Left hindlimb (tissue), 1 donor: ENCODE measurements at places on chromosomes 7 and 10.

DNA sequence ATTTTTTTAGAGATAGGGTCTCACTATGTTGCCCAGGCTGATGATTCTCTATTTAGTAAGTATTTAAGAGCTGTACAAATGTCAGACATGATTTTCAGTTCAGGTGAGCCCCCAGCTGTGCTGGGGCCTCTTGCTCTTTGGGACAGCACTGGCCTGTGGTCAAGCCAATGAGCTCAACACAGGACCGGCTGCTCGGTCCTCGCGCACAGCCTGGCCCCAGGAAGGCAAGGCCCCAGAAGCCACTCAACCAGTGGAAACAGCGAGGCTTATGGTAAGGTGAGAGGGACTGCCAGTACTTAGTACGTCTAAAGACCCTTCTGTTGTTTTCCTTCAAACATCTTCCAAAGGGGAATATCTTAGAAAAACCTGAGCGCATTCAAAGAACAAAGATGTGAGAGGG lies 211.8 kb downstream of the SKIDA1 start:
- DNase-seq, result no peak

GRCh38 chr10:122113161-122113944 lies 124.4 kb downstream of the TACC2 start:
- DNase-seq, result peak; percentile 80

- DNase-seq, result no peak
Observed at GRCh38 chr7:14720785-14721184, 181.8 kb downstream of the DGKB start.

DNA sequence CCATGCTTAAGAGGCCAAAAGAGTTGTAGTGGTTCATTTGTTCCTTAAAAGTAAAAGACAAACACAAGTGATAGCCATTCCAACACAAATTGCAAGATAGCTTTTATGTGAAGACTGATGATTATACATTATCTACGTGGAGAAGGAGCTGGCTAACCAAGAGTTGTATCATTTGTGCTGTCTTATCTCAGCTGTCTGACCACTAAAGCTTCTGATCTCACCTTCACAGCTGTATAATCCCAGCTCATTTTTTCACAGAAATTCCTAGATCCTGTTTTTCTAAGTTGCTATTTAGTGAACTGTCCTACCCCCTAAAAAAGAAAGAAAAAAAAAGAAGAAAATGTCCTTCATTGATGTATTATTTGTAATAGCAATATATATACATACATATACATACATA lies 9.8 kb downstream of the USP6NL start:
- no peak for DNase-seq

- DNase-seq, result no peak
Observed at GRCh38 chr10:1594372-1595241, 142.7 kb downstream of the ADARB2 start.

DNA sequence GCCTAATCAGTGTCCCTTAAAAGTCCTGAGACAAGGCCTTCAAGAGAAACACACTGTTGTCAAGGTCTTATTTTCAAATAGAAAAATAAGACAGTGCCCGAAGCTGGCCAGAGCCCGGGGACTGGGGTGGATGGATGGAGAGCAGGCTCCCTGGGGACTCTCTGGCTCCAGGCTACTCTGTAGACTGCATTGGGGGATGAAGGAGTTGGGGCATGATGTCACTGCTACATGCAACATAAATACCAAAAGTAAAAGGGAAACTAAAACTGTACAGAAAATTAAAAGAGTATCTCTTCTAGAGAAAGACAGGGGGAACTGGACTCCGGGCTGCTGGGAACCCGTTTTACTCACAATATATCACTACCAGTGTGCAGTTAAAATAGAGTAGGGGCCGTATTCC lies 629.8 kb downstream of the KCNMA1 start:
- DNase-seq, result no peak

GRCh38 chr7:124720195-124720594 lies 45.4 kb downstream of the GPR37 start:
- no peak for DNase-seq

DNA sequence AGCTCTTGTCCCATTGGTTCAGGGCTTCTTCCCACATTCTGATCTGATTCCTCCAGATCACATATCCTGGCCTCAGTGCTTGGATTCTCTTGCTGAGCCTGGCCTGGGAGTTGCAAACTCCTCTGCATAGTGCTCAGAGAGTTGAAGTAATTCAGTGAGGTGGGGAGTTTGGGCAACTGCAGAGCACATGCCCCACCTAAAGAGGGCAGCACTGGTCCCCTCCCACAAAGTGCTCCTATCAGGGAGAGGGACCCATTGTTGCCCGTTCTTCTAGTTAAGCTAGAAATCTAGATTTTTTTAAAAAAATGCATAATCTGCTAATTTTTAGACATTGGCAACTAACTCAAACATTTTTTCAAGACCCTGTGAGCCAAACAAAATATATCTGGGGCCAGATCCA lies 45.1 kb downstream of the CHN2 start:
- DNase-seq, result no peak

GRCh38 chr10:128883231-128884032 lies 583.6 kb upstream of the MGMT start:
- DNase-seq, result peak; percentile 57

DNA sequence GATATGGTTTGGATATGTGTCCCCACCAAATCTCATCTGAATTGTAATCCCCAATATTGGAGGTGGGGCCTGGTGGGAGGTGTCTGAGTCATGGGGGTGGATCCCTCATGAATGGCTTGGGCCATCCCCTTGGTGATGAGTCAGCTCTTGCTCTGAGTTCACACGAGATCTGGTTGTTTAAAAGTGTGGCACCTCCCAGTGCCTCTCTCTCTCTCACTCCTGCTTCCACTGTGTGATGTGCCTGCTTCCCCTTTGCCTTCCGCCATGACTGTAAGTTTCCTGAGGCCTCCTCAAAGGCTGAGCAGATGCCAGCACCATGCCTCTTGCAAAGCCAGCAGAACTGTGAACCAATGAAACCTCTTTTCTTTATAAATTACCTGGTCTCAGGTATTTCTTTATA lies 4.8 kb upstream of the GCK start:
- no peak for DNase-seq

DNA sequence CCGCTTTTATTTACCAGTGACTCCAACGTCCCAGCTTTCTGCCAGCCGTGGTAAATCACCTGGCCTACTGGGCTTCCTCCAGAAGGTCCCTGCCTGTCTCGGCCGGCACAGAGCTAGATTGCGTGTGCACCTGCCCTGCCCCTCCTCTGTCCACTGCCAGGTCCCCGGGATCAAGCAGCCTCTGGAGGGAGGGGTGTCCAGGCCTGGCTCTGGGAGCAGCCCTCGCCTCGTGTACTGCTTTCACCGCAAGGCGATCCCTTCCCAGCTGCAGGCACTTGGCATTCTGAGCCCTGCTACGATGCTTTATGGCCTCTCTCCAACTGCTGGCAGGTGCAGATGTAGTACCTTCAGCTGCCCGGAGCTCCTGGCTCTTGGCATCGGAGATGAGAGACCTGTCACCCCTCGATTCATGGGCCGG lies 7.4 kb downstream of the SLC29A3 start:
- DNase-seq, result no peak

DNA sequence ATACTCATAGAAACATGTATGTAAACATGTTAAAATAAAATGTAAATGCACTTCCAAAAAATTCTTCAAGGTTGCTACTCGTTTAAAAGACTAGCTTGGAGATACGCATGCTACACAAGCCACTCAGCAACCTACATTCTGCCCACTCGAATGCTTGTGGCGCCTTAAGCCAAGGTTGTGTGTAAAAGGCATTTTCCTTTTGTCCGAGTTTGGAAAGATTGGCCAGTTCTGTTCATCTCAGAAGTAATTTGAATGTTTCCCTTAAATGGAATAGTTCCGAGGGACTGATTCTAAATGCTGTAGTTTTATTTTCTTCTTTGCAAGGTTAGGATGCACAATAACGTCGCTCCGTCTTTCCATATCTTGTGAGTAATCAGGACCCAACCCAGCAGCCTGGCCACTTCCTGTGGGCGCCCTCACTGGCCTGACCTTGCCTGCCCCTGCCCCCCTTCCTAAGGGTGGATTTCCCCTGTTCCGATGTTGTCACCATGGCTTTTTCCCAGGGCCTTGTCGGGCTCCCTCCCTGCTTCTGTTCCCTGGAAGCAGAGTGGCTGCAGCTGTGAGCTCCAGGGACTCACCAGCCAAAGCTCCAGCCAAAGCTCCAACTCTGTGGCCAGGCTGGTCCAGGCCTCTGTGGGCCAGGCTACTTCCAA lies 70.6 kb downstream of the PTPRE start:
- peak; percentile 74 for DNase-seq

DNA sequence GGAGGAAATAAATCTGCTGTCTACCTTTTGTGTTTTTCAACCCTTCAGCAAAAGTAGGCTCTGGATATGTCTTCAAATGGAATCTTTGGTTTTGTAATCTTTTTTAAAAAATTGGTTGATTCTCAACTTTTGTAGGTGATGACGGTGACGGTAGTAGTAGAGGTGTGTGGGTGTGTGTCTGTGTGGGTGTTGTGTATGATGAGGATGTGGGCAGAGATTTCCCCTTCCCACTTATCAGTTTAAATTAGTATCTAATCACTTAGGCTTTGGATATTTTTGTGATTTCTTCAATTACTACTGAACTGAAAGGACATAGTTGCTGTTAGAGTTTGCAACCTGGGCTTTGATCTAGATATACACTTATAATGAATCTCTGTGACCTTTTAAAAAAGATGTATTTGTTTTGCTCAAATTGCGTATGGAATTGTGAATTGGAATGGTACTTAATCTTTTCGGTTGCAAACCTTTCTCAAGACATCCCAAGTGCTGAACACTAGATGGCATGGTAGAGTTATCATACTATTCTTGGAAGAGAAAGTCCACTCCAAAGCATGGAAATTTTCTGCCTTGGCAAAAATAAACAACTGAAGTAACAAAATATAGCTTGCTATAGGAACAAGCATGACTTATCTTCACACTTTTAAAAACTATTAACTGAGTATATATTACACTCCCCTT lies 51.9 kb upstream of the A1CF start:
- DNase-seq, result no peak

- no peak for DNase-seq
Observed at GRCh38 chr10:16843252-16843870, 26.1 kb upstream of the RSU1 start.

- no peak for DNase-seq
Observed at GRCh38 chr10:93503075-93503474, 6.7 kb downstream of the CEP55 start.

DNA sequence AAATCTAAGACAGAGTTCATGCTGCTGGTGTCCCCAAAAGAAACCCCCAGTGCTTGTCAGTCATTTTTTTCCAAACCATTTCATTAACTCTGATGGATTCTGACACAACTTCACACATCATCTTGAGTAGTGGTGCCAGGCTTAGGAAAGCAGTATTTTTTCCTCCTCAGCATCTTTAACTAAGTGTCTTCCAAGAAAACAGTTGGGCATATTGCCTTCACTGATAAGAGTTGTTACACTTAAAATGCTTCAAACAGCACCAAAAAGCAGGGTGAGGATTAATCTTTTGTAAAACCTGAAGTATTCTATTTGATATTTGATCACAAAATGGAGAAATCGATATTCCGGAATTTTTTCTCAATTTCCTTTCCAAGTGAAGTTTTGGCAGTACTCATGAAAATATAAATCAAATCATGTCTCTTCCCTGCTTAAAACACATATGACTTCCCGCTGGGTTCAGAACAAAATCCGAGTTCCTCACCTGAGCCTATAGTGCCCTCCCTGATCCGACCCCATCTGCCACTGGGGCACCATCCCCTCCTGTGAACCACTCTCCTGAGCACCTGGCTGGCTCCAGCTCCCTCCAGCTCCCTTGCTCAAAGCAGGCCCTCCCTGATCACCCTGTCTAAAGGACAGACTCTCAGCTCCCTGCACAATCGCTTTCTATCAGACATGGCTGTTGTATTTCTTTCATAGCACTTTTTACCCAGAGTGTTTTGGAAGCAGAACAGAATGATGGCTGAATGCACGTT lies 61.6 kb downstream of the CYTH3 start:
- DNase-seq, result no peak

DNA sequence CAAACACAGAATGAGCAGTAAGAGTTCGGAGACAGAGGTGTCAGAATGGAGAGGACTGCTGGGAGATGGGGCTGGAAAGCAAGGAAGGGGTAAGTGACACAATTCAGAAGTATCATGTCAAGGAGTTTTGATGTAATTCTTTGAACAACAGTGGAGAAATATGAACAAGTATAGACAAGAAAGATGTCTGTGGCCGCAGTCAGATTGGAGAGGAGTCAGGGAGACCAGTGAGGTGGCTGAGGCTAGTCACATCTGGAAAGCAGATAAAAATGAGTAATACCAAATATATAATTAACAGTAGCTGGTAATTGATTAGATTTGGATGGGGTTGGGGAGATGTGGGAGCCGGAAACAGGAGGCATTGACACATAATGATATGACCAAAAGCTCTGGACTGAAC lies 540.9 kb downstream of the SUGCT start:
- no peak for DNase-seq

DNA sequence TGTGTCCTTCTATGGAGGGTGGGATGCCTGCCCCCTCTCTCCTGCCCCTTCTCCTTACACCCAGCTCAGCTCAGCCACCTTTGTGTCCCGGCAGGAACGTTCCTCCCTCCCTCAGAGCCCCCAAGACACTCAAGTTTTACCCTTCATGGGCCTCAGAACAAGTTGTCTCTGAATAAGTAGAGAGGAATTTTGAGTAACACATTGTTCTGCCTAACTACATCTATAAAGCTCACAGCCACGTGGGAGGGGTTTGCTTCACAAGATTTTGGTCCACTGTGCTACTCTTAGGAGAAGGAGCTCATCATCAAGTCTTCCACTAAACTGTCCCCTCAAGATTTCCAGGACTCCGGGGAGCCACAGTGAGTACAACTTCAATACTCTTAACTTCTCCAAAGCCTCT lies 51.6 kb upstream of the ZNF32 start:
- no peak for DNase-seq

DNA sequence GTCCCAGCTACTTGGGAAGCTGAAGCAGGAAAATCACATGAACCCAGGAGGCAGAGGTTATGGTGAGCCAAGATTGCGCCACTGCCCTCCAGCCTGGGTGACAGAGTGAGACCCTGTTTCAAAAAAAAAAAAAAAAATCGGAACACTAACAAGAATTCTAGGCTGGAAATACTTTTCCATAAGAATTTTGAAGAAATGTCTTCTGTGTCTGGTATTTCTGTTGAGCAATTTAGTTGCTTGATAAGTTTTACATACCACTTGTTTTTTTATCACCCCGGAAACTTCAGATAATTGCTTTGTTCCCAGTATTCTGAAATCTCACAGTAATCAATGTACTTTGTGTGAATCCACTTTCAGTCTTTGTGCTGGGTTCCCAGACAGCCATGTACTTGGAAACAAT lies 25.8 kb downstream of the BZW2 start:
- DNase-seq, result no peak

GRCh38 chr7:127629268-127629854 lies 11.4 kb upstream of the PAX4 start:
- no peak for DNase-seq

DNA sequence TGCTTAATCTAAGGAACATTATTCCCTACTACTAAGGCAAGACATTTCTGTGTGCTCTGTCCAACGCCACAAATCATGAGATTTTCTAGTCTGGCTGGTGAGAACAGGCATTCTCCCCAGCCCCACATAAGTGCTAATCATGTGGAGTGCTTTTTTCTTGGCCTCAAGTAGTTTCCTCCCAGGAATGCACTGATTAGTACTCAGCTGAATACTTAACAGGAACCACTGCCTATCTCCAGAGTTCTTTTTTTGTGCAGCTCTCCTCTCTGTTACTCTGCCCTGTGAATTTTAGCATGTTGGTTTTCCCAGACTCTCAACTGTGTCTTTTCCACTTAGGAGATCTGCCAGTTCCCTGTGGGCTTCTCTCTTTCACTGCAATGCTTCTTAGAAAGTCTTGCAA lies 1098.5 kb upstream of the LRRTM3 start:
- peak; percentile 28 for DNase-seq
